ENCODE measurements at places on chromosomes 5 and 9. TPM values are rescaled to one million over a fixed set of nuclear protein-coding genes. Genes with fewer than 3 reads are reported as not detected.

GRCh38 chr5:111557686-111558085 is 45.4 kb upstream of the STARD4 start:
- H3K27ac ChIP-seq = no peak overlapping the region
- H3K27me3 ChIP-seq = no peaks in the 10 kb centered on the region
- no peak for DNase-seq
- H3K4me3 ChIP-seq = no peak overlapping the region
- H3K4me1 ChIP-seq = no peaks in the 10 kb centered on the region

DNA sequence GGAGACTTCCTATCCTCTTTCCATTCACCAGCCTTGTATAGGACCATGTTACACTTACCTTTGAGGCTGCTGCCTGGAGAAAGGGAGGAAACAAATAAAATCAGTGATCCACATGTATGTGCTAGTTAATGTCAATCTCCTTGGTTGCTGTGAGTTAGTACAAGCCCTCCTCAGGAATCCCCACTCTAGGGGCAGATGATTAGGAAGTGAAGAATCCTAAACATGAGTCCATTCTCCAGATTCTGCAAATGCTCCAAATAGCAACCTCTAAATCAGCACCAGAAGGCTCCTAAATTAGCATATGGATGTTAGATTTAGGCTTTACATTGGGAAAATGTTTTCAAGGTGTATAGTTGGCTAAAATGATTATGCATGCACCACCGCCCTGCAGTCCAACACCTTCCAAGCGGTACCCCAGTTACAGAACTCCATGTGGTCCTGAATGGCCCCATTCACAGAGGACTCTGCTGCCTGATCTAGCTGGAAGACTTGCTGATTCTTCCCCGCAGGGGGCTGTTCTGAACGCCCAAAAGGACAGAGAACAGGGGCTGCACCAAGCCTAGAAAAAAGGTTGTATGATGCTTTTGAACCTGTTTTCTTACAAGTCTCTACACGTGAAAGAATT is 123.2 kb downstream of the TLE1 start:
- H3K4me3 ChIP-seq = no peak overlapping the region
- no peak overlapping the region for H3K27ac ChIP-seq
- H3K36me3 ChIP-seq = no peaks in the 10 kb centered on the region
- H3K27me3 ChIP-seq = no peaks in the 10 kb centered on the region
- DNase-seq = no peak
- H3K4me1 ChIP-seq = no peaks in the 10 kb centered on the region

DND1 gene
- 1.7 TPM for total RNA-seq

GRCh38 chr5:67373518-67373917 is 176.9 kb upstream of the CD180 start:
- H3K27me3 ChIP-seq = no peaks in the 10 kb centered on the region
- no peak overlapping the region for H3K27ac ChIP-seq
- no peaks in the 10 kb centered on the region for H3K4me1 ChIP-seq
- no peaks in the 10 kb centered on the region for H3K36me3 ChIP-seq

GRCh38 chr5:61666064-61666621 is 334.1 kb downstream of the ZSWIM6 start:
- H3K4me1 ChIP-seq = no peaks in the 10 kb centered on the region
- no peaks in the 10 kb centered on the region for H3K27me3 ChIP-seq
- peak overlapping the region; percentile 45 for H3K27ac ChIP-seq
- H3K4me3 ChIP-seq = peak overlapping the region; percentile 2

DNA sequence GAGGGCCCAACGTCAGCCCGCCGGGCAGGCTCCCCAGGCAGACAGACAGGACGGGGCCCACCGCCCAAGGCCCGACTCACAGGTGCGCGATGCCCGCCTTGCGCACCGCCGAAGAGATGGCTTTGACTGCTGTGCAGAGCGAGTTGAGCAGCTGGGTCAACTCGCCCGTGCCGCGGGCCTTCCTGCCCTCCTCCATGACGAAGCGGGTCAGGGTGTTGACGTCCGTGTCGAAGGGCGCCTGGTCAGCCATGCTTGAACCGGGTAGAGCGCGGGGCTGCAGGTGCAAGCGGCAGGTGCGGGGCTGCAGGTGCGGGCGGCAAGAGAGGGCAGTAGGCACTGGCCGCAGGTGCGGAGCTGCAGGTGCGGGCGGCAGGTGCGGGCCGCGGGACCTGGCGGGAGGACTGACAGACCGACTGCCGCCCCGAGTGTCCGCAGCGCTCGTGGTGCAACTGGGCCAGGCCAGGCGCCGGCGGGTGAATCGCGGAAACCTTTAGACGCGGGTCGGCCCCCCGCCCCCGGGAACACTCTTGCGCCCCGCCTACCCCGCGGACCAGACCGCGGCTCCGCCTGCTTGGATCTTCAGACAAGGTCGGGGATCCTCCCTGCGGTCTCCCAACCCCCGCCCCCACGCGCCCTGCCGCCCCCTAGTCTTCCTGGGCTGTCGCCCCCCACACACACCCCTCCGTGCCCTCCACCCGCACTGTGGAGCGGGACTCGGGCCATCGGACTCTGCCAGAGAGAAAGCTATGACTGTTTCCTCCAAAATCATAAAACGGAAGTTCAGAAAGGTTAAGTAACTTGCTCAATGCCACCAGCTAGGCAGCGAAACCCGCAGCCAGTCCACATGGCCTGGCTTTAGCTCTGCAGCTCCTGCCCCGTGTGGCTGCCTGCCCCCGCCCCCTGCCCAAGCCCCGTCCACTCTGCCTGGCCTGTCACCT is at the start of gene FBP1:
Gene FBP1 (minus strand): TSS at position 458 of the 938 bp plus-strand sequence. CDS start 208 bp downstream, at position 250.
- H3K27me3 ChIP-seq = no peaks in the 10 kb centered on the region
- H3K4me1 ChIP-seq = peaks cover 19% of the 10 kb centered on the region
- H3K27ac ChIP-seq = peak within 1 kb of the TSS; percentile 88
- peak; percentile 84 for DNase-seq
- peak within 1 kb of the TSS; percentile 70 for H3K4me3 ChIP-seq
- H3K36me3 ChIP-seq = no peaks in the 10 kb centered on the region

PPP1R26 gene
- 36.7 TPM for total RNA-seq

GRCh38 chr9:18393340-18394130 is 80.4 kb upstream of the ADAMTSL1 start:
- H3K4me3 ChIP-seq = no peak overlapping the region
- H3K36me3 ChIP-seq = no peaks in the 10 kb centered on the region
- peaks cover 3% of the 10 kb centered on the region for H3K4me1 ChIP-seq
- H3K27ac ChIP-seq = no peak overlapping the region
- no peaks in the 10 kb centered on the region for H3K27me3 ChIP-seq

C1QTNF2 gene
- not detected for total RNA-seq

PCDHGB2 gene
- 1.7 TPM for total RNA-seq

GRCh38 chr9:96382175-96382574 is 1.3 kb downstream of the SLC35D2 start:
- H3K36me3 ChIP-seq = no peaks in the 10 kb centered on the region
- H3K27me3 ChIP-seq = no peaks in the 10 kb centered on the region
- peaks cover 26% of the 10 kb centered on the region for H3K4me1 ChIP-seq

DNA sequence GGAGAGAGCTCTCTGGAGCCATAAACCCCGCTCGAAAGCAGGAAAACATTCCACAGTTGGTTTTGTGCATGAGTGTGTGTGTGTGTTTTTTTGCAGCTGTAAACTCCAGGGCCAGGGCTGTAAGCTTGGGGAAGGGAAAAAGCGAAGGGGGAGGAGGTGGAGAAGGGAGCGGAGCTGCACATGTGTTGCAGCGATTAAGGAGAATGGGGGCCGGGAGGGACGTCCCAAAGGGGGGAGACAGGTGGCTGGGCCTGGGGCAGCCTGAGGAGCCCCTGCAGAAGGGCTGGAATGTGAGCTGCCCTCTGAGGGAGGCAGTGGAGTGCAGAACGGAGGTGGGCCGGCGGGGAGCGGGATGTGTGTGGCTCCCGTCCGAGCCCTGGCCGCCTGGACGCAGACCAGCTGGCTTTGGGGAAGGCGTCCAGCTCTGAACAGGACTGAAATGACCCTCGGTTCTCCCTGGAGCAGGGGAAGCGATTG is 2.7 kb upstream of the MYMK start:
- H3K27me3 ChIP-seq = no peaks in the 10 kb centered on the region
- peaks cover 19% of the 10 kb centered on the region for H3K4me1 ChIP-seq
- H3K36me3 ChIP-seq = no peaks in the 10 kb centered on the region
- no peak overlapping the region for H3K4me3 ChIP-seq
- no peak for DNase-seq
- H3K27ac ChIP-seq = no peak overlapping the region

GRCh38 chr5:1139331-1140170 is 27.7 kb upstream of the SLC12A7 start:
- peaks cover 9% of the 10 kb centered on the region for H3K4me1 ChIP-seq
- H3K36me3 ChIP-seq = no peaks in the 10 kb centered on the region
- DNase-seq = no peak

GRCh38 chr5:8458038-8458383 is 589.1 kb downstream of the MTRR start:
- H3K36me3 ChIP-seq = no peaks in the 10 kb centered on the region
- H3K27me3 ChIP-seq = no peaks in the 10 kb centered on the region
- peak overlapping the region; percentile 99 for H3K4me3 ChIP-seq
- H3K4me1 ChIP-seq = peaks cover 6% of the 10 kb centered on the region
- peak; percentile 25 for DNase-seq

All from upper lobe of left lung (tissue), 6 donors.